ENCODE measurements at places on chromosomes 4 and X. TPM values are rescaled to one million over a fixed set of nuclear protein-coding genes. Genes with fewer than 3 reads are reported as not detected.

- DNase-seq, result no peak
Observed at GRCh38 chr4:85883180-85883579, 408.2 kb downstream of the ARHGAP24 start.

The TCEAL7 gene
- 18.9 TPM for total RNA-seq

The KLHL2 gene
- 14.9 TPM for total RNA-seq

DNA sequence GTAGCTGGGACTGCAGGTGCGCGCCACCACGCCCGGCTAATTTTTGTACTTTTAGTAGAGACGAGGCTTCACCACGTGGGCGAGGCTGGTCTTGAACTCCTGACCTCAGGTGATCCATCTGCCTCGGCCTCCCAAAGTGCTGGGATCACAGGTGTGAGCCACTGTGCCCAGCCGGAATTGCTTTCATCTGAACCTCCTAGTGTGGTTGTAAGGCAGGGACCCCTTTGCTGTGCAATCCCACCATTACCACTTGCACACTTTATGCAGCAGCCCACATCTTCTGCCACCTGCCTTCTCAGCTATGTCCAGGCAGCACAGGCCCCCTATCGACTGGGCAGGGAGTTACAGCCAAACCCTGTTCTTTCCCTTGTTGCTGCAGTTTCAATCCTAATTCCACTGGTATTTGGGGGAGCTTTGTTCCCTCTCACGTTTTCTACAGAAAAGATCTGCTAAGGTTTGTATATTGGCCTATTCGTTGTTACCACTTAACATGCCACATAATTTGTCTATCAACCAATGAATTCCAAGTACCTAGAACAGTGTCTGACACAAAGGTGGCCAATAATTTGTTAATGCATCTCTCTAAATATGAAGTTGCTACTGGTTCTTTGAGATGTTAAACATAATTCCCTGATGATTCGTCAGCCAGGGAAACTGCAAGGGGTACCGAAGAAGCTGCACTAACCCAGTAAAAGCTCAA lies 6.5 kb downstream of the RPL39 start:
- peak; percentile 18 for DNase-seq
